Muscle of leg (tissue), 16 donors: ENCODE measurements at places on chromosomes 2 and 18. TPM values are rescaled to one million over a fixed set of nuclear protein-coding genes. Genes with fewer than 3 reads are reported as not detected.
A peak's percentile ranks its signal among the peaks of the same experiment; 100 is the strongest.

- peak; percentile 79 for DNase-seq
Observed at GRCh38 chr2:105789745-105790460, 45.2 kb downstream of the NCK2 start.

DNA sequence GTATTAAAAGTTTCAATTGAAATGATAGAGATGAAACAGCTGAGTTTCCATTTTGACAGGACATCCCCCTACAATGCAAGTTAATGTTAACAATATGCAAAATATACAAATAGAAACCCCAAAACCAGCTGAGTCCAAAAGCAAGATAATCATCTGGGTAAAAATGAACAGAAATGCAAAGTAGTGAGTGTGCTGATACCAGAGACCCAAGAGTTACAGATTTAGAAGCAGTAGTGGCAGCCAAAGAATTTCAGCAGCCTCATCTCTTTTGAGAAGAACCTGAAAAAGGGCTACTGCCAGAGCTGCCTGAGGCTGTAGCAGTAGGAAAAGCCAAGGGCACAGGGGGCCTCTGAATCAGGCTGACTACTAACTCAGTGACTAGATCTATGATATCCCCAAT, 82.6 kb downstream of the THADA start:
- peak; percentile 18 for DNase-seq

GRCh38 chr2:118032169-118033013, 18.5 kb upstream of the CCDC93 start:
- peak; percentile 31 for DNase-seq

DNA sequence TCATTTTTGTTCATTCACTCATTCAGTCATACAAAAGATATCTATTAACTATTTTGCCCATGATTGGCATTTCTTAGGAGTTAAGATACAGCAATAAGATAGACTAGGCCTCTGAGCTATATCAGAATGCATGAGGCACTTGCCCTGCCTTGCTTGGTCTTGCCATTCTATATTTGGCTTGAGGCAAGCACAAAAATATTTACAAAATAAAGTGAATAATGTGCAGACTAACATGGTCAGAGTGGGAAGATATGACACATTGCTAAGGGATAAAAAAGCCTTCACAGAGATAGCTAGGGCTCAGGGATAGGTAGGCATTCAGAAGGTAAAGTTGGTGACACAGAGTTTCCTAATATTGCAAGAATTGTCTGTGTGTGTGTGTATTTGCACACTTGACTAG, 75.0 kb upstream of the MMADHC start:
- no peak for DNase-seq

DNA sequence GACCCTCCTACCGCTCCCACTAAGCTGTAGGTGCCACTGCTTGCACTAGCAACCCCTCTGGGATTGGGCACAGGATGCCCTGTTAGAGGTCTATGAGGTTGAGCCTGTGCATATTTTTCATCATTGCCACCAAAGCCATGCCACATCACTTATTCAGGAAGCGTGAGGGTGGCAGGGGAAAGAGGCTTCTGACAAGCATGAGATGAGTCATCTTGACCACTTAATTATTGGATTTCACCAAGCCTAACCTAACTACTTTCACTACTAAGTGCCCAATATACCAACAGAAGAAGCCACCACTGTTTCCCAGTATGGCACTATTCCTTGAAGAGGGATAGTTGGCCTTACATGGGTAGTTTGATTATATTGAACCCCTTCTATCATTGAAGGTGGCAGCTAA, 181.3 kb upstream of the EPHA4 start:
- DNase-seq = no peak

DNA sequence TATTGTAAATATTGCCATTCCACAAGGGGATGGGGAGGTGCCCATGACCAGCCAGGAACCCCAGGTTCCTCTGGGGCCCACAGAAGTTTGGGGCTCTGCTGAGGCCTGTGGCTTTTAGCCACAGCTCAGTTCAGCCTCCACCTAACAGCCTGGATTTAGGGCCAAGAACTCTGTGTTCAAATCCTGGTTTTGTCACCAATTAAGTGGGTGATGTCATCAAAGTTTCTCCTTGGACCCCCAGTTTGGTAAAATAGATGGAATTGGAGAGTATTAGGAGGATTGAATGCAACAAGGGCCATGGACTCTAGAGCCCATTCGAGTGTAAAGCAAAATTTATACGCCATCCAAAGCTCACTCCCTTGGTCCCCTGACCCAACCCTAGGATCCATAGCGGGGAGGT, 3.2 kb upstream of the FEV start:
- DNase-seq = no peak

- no peak for DNase-seq
Observed at GRCh38 chr2:232459419-232460035, 3.6 kb downstream of the ALPI start.

GRCh38 chr2:85245891-85246290, 81.9 kb downstream of the TGOLN2 start:
- no peak for DNase-seq

DNA sequence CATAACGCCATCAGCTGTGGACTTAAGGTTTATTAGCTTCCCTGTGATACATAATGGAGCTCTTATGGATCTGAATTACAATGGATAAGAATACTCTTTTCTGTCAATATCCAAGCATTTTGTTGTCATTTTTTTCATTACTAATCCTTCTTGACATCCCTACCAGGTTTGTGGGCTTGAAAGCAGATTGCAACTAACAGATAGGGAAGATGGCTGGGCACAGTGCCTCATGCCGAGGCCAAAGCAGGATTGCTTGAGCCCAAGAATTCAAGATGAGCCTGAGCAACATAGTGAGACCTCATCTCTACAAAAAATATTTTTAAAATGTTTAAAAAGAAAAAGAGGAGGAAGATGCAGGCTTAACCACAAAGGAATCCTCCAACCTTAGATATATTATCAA, 42.4 kb downstream of the ASXL2 start:
- DNase-seq = no peak

GRCh38 chr2:239726631-239727181, 298.4 kb downstream of the NDUFA10 start:
- no peak for DNase-seq

GRCh38 chr2:225008179-225008856, 34.0 kb downstream of the DOCK10 start:
- no peak for DNase-seq

- no peak for DNase-seq
Observed at GRCh38 chr18:63378919-63379638, 12.1 kb upstream of the KDSR start.

DNA sequence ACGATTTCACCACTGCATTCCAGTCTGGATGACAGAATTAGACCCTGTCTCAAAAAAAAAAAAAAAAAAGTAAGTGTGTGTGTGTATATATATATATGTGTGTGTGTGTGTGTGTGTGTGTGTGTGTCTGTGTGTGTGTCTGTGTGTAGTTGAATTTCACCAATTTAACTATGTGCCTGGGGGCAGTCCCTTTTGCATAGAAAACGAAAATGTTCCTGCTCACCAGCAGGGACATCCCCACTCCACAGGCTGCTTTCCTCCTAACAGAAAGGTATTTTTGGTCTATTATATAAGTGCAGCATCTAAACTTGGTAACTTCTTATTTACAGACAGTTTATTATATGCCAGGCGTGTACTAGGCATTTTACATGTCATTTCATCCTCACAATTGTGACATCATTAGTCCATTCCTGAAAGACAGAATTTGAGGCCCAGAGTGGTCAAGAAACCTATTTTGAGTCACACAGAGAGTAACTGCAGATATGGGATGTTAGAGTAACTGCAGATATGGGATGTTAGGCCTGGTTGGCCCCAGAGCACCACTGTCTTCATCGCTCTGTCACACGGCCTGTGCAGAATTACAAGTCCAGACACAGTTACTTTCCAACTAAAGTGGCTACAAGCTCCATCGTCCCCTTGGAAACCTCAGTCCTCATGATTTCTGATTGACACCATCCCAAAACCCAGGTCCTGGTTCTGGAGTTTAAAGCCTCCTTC, 9.3 kb upstream of the TTL start:
- no peak for DNase-seq

DNA sequence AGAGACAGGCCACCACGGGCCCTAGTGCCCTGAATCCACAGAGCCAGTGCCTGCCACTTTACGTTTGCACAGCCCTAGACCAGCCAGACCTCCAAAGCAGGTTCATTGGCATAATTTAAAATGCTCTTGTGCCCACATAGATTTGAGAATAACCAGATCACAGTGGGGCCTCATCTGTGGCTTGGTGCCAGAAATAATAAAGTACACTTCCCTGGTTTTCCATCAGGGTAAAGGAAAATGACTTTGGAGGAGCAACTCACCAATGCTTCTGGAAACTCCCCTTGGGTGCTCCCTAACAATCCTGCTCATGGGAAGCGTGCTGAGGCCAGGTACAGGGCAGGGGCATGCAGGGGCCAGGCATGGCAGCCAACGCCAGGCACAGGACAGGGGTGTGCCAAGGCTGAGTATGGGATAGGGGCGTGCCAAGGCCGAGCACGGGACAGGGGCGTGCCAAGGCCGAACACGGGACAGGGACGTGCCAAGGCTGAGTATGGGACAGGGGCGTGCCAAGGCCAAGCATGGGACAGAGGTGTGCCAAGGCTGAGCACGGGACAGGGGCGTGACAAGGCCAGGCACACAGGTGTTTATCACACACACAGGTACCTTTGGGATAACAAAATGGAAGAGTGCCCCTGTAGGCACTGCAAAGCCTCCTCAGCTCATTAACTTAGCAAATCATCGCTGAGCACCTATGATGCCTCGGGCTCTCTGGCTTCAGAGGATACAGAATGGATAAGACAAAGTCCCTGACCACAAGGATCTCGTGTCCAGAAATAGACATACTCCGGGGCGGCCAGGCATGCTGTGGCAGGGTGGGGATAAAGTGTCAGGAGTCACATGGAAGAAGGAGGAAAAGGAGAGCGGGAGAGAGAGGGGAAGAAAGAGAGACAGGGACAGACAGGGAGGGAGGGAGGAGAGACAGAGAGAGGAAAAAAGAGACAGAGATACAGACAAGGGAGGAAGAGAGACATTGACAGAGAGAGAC, 334.7 kb downstream of the EIPR1 start:
- DNase-seq = peak; percentile 23

- DNase-seq = no peak
Observed at GRCh38 chr2:138877421-138877820, 97.2 kb upstream of the NXPH2 start.

DNA sequence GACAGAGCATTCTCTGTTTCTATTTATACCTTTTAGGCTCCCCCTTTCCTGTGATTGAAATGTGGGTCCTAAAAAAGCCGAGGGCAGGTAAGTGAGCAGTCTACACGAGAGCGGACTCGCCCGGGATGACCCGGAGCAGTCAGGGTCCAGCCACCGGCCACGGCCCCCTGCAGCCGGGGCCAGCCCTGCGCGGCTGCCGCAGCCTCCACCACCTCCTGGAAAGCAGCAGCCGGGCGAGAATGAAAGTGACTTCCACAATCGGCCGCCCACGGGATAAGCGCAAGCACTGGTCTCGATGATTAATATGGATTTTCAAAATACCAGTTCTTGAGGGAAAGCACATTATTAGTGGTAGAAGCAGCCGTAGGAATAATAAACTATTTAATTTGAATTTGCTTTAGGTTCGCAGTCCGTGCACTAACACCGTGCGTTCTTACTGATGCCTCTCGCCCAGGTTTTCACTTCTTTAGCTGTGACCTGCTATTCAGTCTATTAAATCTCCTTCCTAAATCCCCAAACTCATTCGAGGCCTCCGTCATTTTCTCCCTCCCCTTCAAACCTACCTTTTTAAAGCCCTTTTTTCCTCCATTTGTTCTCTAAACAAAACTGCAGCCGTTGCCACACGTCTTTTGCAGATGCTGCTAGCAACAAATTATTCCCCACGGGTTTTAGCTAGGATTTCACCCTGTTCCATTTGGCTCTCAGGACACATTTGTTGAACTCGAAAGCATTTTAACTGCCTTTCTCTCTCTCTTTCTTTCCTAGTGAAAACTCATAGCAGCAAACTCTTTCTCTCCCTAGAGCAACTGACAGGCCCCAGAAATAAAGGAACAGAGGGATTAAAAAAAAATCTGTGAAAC, 1015.1 kb upstream of the PIK3C3 start:
- peak; percentile 76 for DNase-seq

DNA sequence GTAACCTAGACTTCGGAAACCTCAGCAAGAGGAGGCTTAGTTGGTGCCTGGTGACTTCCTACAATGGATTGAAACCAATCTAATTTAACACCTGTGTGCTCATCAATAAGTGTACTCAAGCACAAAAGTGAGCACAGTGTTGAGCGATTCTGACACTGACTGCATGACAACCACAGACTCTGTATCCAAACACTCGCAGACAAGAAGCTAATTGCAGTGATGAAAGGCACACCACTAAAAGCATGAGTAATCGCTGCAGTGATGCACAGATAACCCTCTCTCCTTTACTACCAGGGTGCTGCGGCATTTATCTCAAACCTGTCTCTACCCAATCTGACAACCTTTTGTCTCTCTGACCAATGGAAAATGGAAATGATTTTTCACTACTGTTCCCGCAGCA, 168.1 kb downstream of the AFF3 start:
- DNase-seq = no peak

DNA sequence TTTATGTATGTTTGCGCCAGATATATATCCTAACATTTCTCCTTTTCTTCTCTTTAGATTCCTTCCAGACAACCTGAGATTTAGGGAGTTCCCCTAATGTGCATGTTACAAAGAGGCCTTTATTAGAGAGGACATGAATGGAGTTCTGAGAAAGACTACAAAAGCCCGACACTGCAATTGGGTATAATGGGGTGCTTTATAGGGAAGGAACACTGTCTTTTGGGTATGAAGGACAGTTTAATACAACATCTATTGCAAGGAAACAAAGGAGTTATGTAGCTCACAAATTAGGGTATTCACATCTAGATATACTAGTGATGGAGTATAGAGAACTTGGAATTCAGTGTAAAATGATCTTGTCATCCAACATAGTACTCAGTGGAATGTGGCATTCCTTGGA, 383.8 kb downstream of the FIGN start:
- DNase-seq = no peak

- DNase-seq = no peak
Observed at GRCh38 chr2:236612737-236613136, 43.1 kb downstream of the ACKR3 start.

DNA sequence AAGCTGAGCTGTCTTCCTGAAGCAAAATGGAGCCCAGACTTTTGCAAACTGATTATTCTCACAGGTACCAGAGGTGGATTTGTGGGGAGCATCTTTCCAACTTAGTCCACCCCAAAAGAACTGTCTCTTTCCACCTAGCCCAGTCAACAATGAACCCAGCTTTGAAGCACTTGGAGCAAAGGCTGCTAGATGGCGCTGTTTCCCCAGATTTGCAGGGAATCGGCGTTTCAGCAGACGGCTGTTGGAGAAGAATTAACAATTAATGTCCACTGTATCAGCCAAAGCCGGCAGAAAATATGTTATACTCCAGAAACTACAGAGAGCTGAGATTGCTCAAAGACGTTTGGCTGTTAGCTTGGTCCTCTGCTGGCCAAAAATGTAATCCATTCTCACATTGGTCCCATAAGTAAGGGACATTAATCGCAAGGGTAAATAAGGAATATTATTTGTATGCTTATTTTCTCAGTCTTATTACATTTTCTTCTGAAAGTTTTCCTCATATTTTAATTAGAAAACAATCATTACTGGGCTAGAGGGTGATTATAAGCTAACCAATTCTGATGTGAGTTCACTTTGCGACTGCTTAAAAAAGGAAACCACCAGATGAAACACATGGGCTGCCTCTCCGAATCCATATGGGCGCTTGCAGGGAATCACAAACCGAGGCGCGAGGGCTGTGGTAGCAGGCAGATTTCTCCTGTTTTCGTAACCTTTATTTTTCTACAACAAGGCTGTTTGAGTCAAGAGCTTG, 423.8 kb upstream of the MEX3C start:
- DNase-seq = peak; percentile 65

KLHL41 gene
- 2,102 TPM for total RNA-seq

UGT1A7 gene
- not detected for total RNA-seq

KIAA2012 gene
- 0.31 TPM for total RNA-seq

POTEI gene
- total RNA-seq = not detected

TMEFF2 gene
- 7.7 TPM for total RNA-seq
